ENCODE measurements at places on chromosomes 3 and 15. TPM values are rescaled to one million over a fixed set of nuclear protein-coding genes. Genes with fewer than 3 reads are reported as not detected.

ITIH1 gene
- total RNA-seq: not detected

CD276 gene
- 82.1 TPM for total RNA-seq

IL17RC gene
- 26.3 TPM for total RNA-seq

ZPLD1 gene
- total RNA-seq: not detected

AGBL1 gene
- total RNA-seq: 23.0 TPM

IMPDH2 gene
- total RNA-seq: 142 TPM

GLDN gene
- total RNA-seq: 38.2 TPM

ZNF860 gene
- total RNA-seq: 1.2 TPM

SERPINI2 gene
- 1.5 TPM for total RNA-seq

TTLL13 gene
- total RNA-seq: 0.39 TPM

ITIH4 gene
- total RNA-seq: 24.7 TPM

SEMA7A gene
- total RNA-seq: 4.4 TPM

ANXA2 gene
- 394 TPM for total RNA-seq

XCR1 gene
- not detected for total RNA-seq

CSPG4 gene
- total RNA-seq: 14.5 TPM

CORO2B gene
- total RNA-seq: 5.8 TPM

SENP8 gene
- total RNA-seq: 3.0 TPM

SLC15A2 gene
- total RNA-seq: 30.4 TPM

TMEM40 gene
- 1.1 TPM for total RNA-seq

KLHL40 gene
- total RNA-seq: not detected

BNC1 gene
- total RNA-seq: 0.07 TPM

CHRM5 gene
- not detected for total RNA-seq

CACNA2D3 gene
- total RNA-seq: 6.5 TPM

ISLR2 gene
- 1.3 TPM for total RNA-seq

FETUB gene
- not detected for total RNA-seq

ARHGAP31 gene
- total RNA-seq: 66.0 TPM

CPNE9 gene
- 0.20 TPM for total RNA-seq

CTXN2 gene
- total RNA-seq: not detected
